ENCODE measurements at places on chromosomes 6 and 20. TPM values are rescaled to one million over a fixed set of nuclear protein-coding genes. Genes with fewer than 3 reads are reported as not detected.
A peak's percentile ranks its signal among the peaks of the same experiment; 100 is the strongest.

GRCh38 chr20:63163596-63164483 lies 52.1 kb downstream of the YTHDF1 start:
- no peak for DNase-seq

SIRPG gene
- not detected for total RNA-seq

C4A gene
- total RNA-seq: 76.2 TPM

DNA sequence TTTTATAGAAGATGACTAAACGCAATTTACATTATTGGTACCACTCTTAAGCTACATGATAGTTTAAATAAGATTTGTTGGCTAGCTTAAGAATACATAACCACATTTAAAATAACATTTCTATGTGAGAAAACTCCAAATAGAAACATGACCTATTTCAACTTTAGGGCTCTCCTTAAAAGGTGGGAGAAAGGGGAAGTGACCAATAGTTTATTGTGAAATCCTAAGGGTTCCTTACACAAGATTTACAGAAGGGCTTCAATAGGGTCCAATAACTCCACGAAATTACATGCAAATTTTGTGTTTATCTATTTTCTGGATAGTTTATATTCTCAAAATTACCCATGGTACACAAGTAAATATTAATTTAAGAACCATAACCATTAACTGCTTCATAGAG lies 91.6 kb upstream of the DST start:
- DNase-seq: no peak

KHDC1L gene
- not detected for total RNA-seq

DNA sequence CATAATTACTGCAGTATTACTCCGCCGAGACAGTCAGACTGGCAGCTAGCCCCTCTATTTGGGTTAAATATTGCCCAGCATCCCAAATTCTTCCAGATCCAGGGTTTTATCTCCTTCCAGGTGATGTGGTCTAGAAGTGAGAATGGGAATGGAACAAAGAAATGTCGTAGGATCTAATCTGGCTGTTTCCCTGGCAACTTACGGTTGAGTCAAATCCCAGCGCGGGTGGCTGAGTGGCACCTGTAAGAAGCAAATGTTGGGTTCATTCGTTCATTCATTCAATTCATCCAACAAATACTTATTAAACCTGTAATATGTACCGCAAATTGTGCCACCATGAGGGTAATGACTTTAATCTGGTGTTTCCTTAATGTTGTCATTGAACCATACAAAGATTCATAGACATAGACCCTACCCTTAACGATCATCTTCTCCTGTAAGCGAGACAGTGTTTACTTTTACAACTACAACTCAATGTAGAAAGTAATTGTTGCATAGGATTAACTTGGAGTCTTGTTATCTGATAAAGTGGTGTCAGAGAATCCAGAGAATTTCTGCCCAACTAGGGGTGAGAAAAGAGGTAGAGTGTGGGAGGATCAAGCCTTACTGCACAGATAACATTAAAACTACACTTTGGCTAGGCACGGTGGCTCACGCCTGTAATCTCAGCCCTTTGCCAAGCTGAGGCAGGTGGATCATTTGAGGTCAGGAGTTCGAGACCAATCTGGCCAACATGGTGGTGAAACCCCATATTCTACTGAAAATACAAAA lies 91.3 kb upstream of the ADGRF1 start:
- DNase-seq: no peak

SALL4 gene
- 0.25 TPM for total RNA-seq

- DNase-seq: no peak
These were observed 57.6 kb upstream of the HMGCLL1 start for GRCh38 chr6:55636406-55637102.

GRCh38 chr6:72784581-72784980 lies 162.7 kb downstream of the KCNQ5 start:
- no peak for DNase-seq

DNA sequence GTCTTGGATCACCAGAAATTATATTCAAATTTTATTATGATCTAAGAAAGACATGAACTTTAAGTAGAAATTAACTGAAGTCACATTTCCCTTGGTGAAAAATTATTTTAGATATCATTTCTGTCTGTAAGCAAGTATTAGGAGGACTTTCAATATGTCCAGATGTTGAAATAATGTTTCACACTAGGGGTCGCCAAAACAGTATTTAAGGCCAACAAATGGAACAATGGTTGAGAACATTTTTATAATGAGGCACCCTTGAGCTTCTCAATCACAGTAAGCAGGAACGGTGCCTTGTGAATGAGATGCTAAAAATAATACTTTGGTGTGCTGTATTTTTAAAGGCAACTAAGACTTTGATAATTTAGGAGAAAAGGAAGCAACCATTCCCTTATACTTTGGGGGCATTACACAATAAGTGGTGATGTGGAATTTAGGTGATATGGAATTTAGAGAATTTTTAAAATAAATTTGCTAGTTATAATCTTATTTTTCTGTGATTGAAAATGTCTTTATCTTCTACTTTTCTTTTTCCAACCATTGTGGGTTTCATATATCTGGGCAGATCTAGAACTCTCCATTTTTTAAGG lies 9.6 kb upstream of the SF3B5 start:
- no peak for DNase-seq

DNA sequence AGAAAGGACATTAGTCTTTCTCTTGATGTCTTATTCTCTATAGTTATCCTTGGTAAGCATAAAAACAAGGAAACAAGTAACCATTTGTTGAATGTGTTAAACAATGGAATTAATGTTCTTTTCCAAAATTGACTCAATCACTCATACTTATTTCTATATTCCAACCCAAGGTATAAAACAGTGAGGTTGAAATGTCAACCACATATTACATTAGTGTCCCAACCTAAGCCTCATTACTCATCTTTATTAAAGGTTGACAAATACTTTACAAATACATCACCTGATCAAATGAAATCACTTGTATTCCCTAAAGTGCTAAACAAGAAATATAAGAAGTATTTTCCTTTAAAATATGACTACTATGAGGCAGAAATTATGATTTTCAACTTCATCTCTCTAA lies 100.5 kb downstream of the ASCC3 start:
- DNase-seq: no peak

DNA sequence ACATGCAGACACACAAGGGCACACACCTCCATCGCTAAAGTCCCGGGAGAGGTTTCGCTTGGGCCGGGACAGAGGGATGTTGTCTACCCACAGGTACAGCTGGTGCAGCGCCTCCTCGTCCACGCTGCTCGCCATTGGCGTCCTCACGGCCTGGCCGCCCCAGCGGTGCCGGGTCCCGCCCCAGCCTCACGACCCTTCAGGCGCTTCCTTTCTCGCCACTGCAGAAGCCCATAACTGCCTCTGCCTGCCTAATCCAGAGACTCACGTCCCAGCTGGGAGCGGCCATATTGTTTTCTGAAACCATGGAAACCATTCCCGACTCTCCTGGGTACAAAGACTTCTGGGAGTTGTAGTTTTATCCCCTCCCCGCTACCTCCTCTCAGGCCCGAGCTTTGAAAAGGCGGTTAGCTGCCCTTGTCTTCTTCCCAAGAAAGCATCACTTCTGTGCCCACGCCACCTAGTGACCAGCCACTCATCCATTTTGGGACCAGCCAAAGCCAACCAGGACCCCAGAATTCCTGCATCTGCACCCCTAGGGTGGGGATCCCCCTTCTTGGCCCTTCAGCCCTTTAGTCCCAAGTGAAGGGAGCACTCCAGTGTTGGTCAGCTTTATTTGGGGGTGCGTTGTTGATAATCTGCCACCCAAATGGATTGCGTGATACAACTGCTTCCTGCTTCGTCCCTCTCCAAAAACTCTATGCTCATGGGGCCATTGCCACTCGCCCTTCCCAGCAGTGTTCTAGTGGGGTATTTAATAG lies at the start of gene SPEF1:
Gene SPEF1 (minus strand): TSS at position 296 of the 758 bp plus-strand sequence. CDS start 161 bp downstream, at position 135.
- DNase-seq: peak; percentile 62

DNA sequence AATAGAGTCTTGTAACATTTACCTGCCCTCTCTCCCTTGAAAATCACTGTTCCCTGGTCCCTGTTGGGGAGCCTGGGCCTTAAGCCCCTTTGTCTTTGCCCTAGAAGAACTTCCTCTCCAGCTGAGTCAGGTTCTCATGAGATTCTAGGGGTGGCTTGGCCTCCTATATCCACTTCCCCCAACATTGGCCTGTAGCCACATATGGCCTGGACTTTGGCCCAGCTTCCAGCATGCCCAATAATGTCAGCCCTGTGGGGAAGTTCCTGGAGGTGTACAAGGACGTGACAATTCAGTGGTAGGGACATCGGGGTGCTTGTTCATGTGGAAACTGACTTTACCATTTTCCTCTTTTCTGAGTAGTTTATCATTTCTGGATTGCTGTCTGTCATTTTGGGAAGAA lies 17.2 kb upstream of the MAS1L start:
- no peak for DNase-seq

GRCh38 chr6:226516-227073 lies 65.7 kb upstream of the DUSP22 start:
- DNase-seq: no peak

GPX5 gene
- not detected for total RNA-seq

DNA sequence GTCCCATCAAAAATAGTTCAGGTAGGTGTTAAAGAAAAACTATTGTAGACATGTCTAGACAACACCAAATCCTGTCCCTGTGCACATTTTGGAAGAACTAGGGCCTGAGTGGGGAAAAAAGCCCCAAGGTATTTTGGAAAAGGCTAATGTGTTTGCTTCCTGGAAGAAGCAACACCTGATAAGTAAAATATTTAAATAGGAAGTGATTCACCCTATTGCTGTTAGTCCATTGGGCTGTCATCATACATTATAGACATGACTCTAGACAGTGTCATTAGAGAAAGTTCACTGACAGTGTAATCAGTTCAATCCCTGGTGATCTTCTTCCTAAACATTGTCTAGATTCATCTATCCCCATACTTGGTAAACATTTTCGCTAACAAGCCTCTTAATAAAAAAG lies 465.3 kb downstream of the CBLN4 start:
- no peak for DNase-seq

CALHM6 gene
- 1.7 TPM for total RNA-seq

DNA sequence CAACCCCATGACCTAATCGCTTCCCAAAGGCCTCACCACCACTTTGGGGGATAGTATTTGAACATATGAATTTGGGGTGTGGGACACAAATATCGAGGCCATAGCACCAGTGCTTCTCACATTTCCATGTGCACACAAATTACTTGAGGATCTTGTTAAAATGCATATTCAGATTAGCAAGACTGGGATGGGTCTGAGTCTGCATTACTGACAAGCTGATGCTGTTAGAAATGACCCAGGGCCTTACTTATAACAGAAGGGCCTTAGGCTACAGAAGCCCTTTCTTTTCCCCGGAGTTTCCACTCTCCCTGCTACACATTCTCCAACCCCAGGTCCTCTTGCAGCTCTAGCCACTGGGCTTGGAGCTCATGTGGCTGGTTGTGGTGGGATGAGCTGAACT lies 141.5 kb upstream of the LRFN2 start:
- no peak for DNase-seq

GRCh38 chr6:29107758-29108157 lies at the start of gene OR2J3:
TSS of gene OR2J3 (plus strand) at chr6:29108058. CDS start at chr6:29111891, 3,833 bp downstream.
- DNase-seq: no peak

- DNase-seq: no peak
These were observed 48.8 kb upstream of the ZNF217 start for GRCh38 chr20:53642196-53643030.

DNA sequence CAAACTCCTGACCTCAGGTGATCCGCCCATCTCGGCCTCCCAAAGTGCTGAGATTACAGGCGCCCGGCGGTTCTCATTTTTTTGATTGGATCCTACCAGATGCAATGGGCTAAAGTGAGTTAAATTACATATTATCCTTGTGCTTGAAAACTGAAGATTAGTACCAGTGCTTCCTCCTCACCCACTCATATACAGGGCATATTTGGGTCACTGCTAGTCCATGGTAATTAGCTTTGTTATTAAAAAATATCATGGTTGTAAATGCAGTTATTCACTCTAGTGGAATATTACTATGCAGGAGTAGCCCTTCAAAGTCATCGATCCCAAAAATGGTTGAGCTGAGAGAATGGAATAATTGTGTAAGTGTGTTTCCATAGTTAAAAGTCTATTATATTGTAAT lies 26.5 kb downstream of the ZNF292 start:
- no peak for DNase-seq

DNA sequence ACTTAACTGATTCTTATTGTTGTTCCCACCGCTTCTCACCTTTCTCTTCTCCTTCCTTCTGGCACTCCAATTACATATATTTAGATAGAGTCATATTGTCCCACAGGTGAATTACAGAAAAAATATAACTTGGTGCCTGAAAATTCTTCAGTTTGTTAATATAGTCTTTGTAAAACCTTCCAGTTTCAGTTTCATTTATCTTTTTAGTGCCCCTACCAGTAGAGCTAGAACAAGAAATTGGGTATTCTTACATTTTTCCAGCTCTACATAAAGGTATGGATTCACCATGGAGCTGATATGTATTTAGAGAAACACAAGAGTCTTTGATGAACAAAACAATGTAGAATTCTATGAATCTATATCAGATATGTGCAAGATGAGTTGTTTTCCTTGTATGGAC lies 10.7 kb downstream of the MANEA start:
- DNase-seq: no peak

DNA sequence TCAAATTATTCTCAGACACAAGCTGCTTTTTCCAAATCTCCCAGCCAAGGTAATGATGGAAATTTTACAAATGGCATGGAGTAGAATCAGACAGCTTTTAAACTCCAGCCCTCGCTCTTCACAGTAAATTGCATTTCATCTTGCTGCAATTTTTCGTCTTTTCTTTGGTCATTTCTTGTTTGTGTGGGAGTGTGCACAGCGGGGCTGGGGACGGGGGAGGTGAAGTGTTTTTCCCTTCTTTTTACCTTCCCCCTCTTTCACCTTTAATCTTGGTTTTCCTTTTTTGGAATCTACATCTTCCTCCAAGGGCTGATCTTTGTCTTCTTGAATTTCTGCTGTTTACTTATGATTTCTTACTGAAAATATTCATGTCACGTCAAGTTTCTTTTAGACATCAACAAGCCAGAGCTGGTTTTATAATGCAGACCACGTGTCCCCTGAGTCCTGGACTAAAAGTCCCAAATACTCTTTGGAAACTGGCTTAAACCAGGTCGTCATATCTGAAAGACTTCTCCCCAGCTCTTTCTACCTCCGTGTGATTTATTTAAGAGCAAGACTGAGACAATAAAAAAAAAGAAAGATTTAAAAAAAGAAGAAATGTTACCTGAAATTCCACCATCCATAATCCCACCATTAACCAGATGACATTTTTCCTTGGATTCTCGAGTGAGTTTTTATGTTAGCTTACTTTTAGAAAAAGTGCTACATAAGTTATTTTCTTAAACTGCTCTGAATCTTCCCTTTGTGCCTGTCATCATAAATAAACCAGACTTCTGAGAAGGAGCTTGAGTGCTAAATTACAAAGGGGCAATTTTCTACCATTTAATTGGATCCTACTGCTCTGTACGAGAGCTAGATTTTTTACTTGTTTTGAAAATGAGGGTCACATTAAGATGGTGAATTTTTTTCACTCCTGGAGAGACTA lies 52.0 kb downstream of the MAP3K5 start:
- no peak for DNase-seq

- DNase-seq: no peak
These were observed 312.6 kb upstream of the ID4 start for GRCh38 chr6:19524366-19525186.

Measured in left ventricle myocardium inferior (tissue), 1 donor.